ENCODE measurements at places on chromosomes 7 and 10.

- peak; percentile 9 for DNase-seq
These were observed 101.9 kb upstream of the LRRN3 start for GRCh38 chr7:110988890-110989501.

- DNase-seq: peak; percentile 28
These were observed 10.9 kb upstream of the CYP3A4 start for GRCh38 chr7:99794585-99795502.

DNA sequence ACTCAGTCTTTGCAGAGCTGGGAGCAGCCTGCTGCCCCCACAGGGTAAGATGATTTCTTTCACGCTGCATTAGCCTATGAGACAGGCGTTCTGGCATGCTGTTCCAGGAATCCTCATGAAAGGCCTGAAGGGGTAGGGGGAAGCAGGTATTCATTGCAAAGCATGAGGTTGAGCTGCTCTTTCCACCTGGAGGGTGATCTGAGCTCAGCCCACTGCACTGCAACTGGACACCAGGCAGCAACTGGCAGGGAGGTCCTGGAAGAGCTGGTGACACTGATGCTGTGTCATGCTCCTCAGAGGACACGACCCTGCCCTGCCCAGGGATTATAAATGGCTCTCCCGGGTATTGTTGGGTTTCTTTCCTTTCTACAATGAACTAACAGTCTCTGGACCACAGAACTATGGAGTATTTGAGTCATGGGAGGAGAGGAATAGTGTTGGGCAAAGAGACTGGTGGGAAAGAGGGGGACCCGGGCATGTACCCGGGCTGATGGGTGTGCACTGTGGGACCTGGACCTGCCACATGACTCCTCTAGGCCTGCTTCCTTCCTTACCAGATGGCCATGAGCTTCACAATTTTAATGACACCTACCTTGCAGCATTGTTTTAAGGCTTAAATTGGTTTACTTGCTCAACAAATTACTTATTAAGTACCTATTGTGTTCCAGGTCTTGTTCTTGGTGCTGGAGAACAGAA is 24.3 kb downstream of the SLC25A28 start:
- peak; percentile 2 for DNase-seq

DNA sequence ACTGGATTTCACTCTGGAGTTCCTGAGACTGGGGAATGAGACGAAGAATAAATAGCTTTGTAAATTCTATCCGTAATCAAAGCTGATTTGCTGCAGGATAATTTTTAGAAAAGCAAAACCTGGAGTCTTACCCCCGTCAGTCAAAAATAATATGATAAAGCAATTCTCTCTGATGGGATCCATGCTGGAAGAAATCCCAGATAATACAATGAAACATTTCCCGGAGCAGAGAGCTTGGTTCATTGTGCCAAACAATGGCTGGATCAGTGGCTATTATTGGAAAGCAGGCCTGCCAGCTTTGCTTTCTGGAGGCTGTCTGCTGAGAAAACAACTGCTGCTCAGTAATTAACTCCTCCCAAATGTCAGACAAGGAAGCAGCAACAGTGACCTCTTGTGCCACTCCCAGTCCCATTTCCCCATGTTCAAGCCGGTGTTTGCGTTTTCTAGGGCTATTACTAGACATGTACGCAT is 609.4 kb upstream of the PCDH15 start:
- DNase-seq: peak; percentile 3

DNA sequence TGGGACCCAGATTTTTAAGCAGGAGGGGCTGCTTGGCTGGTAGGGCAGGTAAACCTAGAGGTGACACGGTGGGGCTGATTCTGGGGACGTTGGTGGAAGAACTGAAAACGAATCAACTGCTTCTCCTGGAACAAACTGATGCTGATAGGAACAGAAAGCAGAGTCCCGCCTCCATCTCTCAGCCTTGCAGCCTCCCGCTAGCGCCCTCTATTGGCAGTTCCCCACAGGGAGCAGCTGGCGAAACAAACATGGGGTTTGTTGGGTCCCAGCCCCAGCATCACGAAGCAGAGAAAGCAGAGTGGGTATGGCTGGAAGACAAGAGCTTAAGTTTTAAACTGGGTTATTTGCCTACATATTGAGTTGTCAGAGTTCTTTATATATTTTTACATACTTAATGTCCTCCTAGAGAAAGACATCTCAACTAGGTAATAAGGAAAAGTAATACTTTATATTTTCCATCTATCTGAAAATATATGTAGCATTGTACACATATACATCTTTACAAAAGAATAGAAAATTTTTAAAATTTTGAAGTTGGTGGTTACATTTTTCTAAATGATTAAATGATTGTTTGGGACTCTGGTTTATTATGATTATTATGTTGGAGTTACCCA is 42.3 kb upstream of the FOXI2 start:
- DNase-seq: peak; percentile 15

Measured in fibroblast of skin of right biceps (primary cell).